Kidney glomerular epithelial cell (primary cell): ENCODE measurements at places on chromosomes 7 and 10.

DNA sequence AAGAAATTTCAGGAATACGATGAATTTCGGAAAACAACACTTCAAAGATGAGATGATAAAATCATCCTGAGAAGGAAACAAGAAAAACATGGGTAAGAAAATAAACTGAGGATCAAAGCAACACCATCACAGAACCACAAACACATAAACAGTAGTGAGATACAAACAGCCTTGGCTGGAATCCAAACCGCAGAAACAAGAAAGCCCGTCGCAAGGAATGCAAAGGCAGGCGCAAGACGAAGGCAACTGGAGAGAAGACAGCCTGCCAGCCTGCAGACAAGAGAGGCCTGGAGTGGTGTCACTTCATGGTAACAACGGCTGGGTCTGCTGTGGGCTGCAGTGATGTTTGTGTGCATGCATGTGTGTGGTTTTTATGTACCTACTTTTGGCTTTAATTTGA, 61.8 kb upstream of the DRGX start:
- no peak for DNase-seq

- no peak for DNase-seq
These were observed 3.3 kb downstream of the PRRT4 start for GRCh38 chr7:128358233-128358632.

DNA sequence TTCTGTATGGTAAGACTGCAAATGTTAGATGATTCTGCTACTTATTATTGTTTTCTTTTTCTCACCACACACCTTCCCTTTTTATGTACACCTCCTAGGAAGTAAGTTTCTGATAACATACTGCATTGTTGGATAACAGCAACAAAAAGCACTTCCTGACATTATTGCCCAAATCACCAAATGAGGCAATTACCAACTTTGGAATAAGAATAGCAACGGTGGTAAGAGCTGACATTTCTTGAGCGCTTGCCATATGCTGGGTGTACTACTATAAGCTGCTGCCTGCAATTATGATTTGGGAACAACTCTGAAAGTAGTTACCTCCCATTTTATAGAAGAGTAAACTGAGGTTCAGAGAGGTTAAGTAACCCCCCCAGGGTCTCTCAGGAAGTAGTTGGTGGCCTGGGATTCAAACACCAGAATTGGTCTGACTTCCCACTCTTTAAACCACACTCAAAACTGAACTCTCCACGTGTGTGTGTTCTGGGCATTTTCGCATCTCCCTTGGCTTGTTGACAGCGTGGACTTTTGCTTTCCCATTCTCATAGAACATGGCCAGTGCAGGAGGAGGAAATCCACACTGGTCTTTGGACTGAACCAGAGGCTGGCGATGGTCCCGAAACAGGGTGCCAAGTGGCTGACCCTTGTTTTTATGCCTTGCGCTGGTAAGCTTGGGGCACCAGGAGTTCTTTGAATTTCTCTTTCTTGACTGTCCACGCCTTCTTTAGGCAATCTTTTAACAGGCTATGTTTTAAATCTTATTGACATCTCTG, 71.4 kb downstream of the TCF7L2 start:
- no peak for DNase-seq

DNA sequence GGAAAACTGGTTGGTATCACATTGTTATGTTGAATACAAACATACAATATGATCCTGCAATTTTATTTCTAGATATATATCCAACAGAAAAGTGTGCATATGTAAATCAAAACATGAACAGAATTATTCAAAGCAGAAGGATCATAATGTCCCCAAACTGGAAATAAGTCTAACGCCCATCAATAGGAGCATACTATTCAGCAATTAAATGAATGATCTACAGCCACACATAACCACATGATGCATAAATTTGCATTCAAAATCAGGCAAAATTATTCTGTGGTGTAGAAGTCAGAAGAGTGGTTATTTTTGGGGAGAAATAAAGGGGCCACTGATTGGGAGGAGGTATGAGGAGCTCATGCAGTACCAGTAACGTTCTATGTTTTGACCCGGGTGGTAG, 28.6 kb downstream of the NPY start:
- DNase-seq = no peak

GRCh38 chr10:13352519-13352918, 4.4 kb upstream of the SEPHS1 start:
- DNase-seq = no peak

GRCh38 chr10:49185213-49185612, 3.0 kb downstream of the TMEM273 start:
- no peak for DNase-seq

DNA sequence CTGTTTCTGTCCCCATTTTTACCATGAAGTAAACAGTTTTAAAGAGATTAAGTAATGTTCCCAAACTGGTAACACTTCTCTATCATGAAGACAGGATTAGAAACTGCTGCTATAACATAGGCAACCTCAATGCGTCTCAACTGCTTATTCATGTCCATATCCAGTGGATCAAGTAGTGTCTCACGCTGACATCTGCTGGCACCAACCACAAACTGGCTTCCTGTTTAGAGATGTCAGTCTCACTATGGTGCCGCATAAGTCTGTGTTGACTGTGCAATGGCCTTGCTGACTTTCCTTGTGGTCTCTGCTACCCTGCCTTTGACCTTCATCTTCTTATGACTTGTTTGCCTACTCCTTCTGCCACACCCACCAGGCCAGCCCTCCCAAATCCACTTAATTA, 369.6 kb upstream of the DPP6 start:
- DNase-seq = no peak

DNA sequence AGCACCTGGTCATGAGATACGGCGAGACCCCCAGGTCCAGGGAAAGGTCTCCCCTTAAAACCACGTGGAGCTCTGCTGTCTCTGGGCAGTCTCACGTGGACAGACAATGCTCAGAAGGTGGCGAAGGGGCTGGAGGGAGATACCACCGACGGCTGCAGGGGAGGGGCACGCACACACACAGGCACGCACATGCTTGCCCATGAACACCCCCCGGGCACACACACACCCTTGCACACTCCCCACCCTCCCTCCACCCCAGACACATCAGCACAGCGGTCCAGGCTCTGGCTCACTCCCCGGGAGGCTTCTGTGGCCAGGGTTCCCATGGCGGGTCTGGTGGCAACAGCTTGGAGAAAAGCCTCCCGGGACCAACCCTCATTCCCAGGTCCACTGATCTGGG, 52.4 kb upstream of the TNRC18 start:
- no peak for DNase-seq

DNA sequence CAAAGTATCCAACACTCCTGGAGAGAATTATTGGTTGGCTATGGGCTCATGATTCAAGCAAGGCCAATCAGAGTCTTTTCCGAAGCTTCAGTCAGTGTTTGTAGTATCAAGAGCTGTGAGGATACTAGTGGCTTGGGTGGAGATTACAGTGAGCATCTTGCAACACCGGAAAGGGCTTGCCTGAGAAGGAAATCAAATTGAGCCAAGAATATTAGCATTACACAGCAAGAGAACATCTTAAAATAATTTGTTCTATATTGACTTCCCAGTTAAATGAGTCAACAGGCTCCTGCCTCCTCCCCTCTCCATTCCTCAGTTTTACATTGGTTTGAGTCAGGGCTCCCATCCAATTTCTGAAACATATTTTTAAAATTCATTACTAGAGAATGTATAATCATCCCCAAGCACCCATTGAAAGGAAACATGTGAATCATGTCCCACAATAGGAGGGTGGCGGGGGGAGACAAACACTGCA, 127.4 kb downstream of the ELAPOR2 start:
- DNase-seq = no peak

DNA sequence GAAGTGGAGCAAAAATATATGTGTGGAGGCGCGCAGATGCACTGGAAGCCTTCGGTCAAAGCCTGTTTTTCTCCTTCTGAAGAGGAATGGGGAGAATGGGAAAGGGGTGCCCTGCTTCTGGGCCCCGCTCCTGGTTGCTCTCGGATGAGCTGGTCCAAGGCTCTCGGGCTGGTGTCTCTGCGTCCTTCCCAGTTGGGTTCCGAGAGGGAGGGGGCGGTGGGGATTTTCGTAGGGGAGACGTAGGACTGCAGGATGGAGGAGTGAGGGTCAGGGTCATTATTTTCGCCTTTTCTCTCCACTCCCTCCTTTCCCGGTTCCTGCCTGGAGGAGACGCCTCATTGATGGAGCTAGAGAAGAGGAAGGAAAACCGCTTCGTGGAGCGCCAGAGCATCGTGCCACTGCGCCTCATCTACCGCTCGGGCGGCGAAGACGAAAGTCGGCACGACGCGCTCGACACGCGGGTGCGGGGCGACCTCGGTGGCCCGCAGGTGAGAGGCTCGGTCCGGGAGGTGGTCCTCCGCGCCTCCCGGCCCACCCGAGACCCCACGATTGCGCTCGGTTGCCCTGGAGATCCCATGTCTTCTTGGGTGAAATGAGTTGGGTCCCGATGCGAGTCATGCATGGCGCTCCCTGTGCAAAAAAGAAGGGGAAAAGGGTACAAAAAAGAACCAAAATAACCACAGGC, 790 bp downstream of the ADAM22 start:
- DNase-seq = peak; percentile 24

DNA sequence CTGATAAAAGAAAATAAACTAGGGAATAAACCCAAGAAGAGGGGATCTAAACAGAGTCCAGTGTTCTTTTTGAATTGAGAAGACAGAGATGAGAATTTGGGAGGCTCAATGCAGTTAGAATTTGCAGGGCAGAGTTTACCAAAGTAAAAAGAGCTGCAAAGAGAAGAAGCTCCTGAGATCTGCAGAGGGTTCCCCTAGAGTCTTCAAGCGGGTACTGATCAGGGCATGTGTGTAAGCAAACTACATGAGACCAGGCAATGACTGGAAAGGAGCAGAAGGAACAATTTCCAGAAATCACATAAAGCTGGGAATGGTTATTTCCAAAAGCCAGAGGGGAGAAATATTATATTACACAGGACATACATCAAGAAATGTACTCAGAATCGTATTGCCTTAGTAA, 58.1 kb upstream of the TES start:
- DNase-seq = no peak

- DNase-seq = peak; percentile 60
These were observed 127.1 kb downstream of the AOAH start for GRCh38 chr7:36597090-36597773.

DNA sequence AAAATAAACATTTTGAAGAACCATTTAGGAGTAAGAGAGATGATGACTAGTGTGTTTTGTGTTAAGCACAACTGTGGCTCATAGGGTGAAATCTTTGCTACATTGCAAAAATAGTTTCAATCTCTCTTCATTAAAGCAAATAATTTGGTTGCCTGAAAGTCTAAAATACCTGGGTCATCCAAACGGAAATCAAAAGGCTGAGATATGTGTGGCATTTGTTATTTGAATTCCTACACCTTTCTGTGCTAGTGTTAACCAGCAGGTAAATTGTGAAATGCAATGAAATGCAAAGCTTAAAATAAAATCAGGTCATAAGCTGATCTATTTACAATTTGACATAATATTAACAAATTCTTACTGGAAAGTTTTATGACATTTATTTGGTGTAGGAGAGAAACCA, 40.9 kb upstream of the SEMA3E start:
- no peak for DNase-seq

DNA sequence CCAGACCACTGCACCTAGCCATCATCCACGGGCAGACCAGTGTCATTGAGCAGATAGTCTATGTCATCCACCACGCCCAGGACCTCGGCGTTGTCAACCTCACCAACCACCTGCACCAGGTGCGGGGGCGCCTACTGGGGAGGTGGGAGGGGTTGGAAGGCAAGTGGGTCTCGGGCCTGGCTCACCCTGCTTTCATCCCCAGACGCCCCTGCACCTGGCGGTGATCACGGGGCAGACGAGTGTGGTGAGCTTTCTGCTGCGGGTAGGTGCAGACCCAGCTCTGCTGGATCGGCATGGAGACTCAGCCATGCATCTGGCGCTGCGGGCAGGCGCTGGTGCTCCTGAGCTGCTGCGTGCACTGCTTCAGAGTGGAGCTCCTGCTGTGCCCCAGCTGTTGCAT, 4.6 kb downstream of the NFKB2 start:
- no peak for DNase-seq

- no peak for DNase-seq
These were observed 31.4 kb downstream of the C10orf90 start for GRCh38 chr10:126639084-126639483.

- no peak for DNase-seq
These were observed 19.9 kb upstream of the CCNY start for GRCh38 chr10:35316218-35316967.

- no peak for DNase-seq
These were observed 433.6 kb downstream of the NRG3 start for GRCh38 chr10:82308641-82309040.

GRCh38 chr10:126397156-126397555, 8.9 kb upstream of the ADAM12 start:
- DNase-seq = no peak

GRCh38 chr7:135917721-135918120, 59.4 kb downstream of the MTPN start:
- no peak for DNase-seq

DNA sequence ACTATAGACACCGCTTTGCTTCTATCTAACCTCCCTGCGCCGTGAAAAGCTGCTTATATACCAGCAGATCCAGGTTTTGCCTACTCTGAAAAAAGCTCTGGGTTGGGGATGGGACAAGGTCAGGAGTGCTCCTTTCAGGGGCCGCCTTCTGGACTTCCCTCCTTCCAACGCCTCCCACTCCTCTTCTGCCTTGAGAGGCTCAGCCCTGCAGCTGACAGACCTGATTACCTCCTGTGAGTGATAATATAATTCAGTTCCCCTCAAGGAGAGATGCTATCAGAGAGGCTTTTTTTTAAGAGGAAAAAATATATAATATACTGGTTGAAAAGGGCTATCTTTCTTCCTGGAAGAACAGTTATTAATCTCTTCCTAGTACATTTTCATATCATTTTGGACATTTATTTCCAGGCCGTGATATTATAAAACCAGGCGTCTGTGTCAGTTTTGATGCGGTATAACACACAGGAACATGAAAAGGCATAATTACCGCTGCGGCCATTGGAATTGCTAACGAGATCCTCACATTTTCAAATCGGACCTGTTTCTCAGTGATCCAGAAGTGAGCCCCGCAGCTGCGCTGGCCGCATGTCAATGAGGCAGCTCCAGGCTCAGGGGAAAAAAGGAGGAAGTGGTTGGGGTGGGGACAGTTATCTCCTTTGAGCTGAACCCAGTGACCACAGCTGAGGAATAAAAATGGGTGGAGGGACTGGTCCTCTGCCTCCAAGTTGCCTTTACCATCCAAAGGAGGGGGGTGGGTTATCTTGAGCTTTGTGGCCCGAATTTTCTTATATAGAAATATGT, 457.1 kb downstream of the TYW1 start:
- DNase-seq = no peak
